ENCODE measurements at places on chromosomes 2 and 18. TPM values are rescaled to one million over a fixed set of nuclear protein-coding genes. Genes with fewer than 3 reads are reported as not detected.

UNC80 gene
- not detected for total RNA-seq

GPR17 gene
- not detected for total RNA-seq

FZD7 gene
- 0.10 TPM for total RNA-seq

- no peaks in the 10 kb centered on the region for H3K27me3 ChIP-seq
- DNase-seq, result no peak
- H3K36me3 ChIP-seq, result peaks cover 11% of the 10 kb centered on the region
- no peak overlapping the region for H3K27ac ChIP-seq
- H3K4me3 ChIP-seq, result no peak overlapping the region
These were observed 110.9 kb upstream of the SP3 start for GRCh38 chr2:174076040-174076439.

- no peaks in the 10 kb centered on the region for H3K27me3 ChIP-seq
- no peak for DNase-seq
- H3K27ac ChIP-seq, result no peak overlapping the region
- peaks cover 3% of the 10 kb centered on the region for H3K36me3 ChIP-seq
- peaks cover 2% of the 10 kb centered on the region for H3K4me1 ChIP-seq
These were observed 77.4 kb upstream of the ZCCHC2 start for GRCh38 chr18:62445386-62445917.

DNA sequence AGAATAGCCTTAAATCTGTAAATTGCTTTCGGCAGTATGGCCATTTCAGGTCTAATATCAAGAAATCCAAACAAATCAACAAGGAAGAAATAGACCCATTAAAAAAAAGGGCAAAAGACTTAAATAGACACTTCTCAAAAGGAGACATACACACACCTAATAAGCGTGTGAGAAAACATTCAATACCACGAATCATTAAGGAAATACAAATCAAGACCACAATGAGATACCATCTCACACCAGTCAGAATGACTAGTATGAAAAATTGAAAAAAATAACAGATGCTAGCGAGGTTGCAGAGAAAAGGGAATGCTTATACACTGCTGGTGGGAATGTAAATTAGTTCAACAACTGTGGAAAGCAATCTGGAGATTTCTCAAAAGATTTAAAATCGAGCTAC, 243.2 kb downstream of the DSEL start:
- H3K36me3 ChIP-seq, result no peaks in the 10 kb centered on the region
- peaks cover 15% of the 10 kb centered on the region for H3K27me3 ChIP-seq
- DNase-seq, result no peak
- no peak overlapping the region for H3K27ac ChIP-seq

DNA sequence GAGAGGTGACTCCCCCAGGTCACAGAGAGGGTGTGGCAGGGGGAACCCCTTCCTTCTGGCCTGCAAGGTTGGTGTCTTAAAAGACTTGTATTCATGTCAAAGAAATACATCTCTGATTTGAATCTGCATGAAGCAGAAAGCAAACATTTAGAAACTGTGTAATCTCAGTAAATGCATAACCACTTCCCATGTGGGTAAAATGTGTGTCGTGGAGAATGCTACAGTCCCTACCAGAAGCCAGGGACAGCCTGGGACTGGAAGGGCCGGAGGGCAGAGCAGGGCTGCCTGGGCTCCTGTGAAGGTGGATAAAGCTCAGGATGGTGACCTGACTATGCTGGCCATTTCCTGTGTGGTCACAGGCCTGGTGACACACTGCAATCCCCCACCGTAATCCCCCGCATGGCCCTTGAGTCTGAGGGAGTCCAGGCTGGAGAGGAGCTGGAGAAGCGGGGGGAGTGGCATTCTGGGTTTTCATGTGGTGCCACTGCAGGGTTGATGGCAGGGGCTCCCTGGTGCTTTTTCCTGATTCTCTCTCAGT, 102.2 kb downstream of the LRRC30 start:
- H3K27ac ChIP-seq, result no peak overlapping the region
- no peaks in the 10 kb centered on the region for H3K36me3 ChIP-seq
- DNase-seq, result no peak
- H3K4me1 ChIP-seq, result no peaks in the 10 kb centered on the region
- H3K27me3 ChIP-seq, result no peaks in the 10 kb centered on the region

DNA sequence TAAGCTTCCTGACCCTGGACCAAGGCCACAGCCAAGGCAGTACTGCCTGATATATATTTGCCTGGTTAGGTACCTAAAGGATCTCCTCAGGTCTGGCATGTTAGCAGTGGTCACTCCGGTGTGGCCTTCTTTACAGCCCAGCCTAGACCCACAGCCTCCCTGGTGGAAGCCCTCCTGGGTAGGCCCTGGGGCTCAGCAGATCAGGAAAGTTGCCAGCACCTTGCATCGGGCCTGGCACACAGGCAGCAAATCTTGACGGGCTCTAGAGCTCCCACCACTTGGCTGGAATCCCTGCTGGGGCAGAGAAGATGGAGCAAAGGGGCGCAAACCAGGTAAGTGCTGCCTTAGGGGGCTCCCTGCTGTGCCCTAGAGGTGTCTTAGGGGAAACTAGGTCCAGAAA, 40.9 kb upstream of the ATP6V1B1 start:
- H3K4me1 ChIP-seq, result peaks cover 5% of the 10 kb centered on the region
- no peak overlapping the region for H3K27ac ChIP-seq
- no peaks in the 10 kb centered on the region for H3K36me3 ChIP-seq
- H3K27me3 ChIP-seq, result peaks cover 96% of the 10 kb centered on the region

DNA sequence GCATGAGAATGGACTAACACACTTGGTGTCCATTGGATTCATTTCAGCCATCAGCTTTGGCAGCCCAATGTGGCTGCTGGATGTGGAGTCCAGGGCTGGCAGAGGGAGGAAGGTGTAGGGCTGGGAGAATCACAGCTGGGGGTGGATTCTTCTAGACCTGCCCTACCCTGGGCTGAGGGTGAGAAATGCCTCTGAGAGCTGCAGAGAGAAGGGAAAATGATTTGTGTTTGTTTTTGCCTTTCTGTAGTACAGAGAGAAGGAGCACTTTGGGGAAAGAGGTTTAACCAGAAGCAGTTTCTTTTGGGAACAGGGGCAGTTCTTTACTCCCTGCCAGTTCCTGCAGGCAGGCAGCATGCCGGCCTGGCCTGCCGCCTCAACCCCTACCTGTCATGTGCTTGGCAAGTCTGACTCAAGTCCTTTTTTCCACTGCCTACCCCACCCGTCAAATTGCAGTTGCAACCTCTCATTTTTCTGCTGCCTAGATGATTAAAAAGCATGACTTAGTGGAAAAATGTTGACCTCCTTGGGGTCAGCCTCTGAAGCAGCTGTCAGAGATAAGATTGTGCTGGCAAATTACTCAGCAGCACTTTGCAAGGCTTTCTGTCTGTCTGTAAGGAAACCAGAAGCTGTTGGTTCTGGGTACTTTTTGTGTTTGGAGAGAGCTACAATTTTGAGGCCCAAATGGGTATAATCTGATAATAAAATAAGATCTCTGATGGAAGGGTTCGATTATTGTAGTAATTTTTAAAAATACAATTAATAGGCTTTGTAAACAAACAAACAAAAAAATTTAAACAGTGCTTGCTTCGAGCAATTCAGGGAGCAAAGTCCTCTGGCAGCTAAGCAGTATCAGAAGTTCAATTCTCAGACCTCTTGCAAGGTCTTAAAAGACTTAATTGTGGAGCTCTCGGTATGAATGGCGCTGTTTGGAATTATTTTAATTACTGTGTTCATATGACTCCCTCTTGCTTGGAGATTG, 21.7 kb downstream of the LBH start:
- H3K27ac ChIP-seq, result peak overlapping the region; percentile 70
- peaks cover 77% of the 10 kb centered on the region for H3K36me3 ChIP-seq
- no peak overlapping the region for H3K4me3 ChIP-seq
- DNase-seq, result peak; percentile 41

DNA sequence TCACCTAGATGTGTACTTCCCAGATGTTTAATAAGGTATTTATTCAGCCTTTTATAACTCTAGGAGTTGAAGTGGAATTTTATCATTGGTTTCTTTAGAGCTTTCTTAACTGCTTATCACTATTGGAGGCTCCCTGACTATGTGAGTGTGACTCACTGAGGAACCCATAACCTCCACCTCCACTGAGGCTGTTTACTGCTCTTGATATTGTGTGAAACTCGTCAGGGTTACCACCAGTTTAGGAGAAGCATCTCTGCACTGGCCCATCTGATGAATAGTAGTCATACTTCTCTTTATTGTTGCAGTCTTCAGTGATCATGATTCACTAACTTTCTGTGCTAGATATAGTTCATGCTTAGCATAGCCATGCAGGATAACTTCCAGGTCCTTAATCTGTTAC, 79.6 kb upstream of the UBXN4 start:
- peaks cover 57% of the 10 kb centered on the region for H3K36me3 ChIP-seq
- no peaks in the 10 kb centered on the region for H3K27me3 ChIP-seq
- peaks cover 46% of the 10 kb centered on the region for H3K4me1 ChIP-seq

DNA sequence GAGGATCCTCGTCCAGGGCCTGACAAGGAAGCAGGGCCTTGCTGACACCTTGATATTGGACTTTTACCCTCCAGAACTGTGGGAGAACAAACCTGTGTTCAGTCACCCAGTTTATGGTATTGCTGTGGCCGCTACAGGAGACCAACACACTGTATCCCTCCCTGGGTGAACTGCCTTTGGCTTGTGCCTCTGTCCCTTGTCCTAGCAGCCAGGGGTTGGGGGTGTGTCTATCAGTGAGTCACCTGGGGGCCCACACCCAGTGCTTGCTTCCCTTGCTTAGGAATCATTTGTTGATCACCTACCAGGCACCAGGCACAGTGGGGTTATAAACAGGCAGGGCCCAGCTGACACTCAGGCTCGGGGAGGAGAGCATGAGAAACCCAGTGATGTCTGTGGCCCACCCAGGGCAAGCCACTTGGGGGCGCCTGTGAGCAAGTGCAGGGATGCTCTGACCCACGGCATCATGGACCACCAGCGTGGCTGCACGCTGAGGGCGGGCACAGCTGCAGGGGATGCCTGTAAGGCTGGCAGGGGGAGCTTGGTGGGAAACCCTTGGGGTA, 17.1 kb downstream of the TMEM185B start:
- peak; percentile 37 for DNase-seq
- H3K36me3 ChIP-seq, result peaks cover 9% of the 10 kb centered on the region

GRCh38 chr2:220410296-220410695, 782.9 kb downstream of the SLC4A3 start:
- no peaks in the 10 kb centered on the region for H3K4me1 ChIP-seq
- H3K27ac ChIP-seq, result no peak overlapping the region
- no peaks in the 10 kb centered on the region for H3K36me3 ChIP-seq
- no peak for DNase-seq
- H3K4me3 ChIP-seq, result no peak overlapping the region

DNA sequence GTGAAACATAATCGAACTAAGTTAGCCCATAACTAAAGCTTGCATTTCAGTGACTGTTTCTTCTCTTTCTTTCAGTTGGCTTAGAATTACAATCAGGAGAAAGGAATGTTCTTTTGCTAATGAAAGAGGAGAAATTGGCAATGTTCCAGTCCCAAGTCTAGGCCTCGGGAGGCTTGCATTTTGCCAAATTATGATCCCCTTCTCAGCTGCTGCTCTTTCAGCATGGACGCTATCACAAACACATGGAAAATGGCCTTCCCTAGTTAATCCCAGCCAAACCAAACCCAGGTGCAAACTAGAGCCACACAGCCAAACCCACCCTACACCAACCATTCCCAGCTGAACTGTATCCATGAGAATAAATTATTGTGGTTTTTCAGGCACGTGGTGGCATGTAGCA, 605.2 kb upstream of the LRRTM4 start:
- H3K4me1 ChIP-seq, result no peaks in the 10 kb centered on the region
- H3K27me3 ChIP-seq, result no peaks in the 10 kb centered on the region
- no peak overlapping the region for H3K27ac ChIP-seq
- DNase-seq, result no peak
- no peaks in the 10 kb centered on the region for H3K36me3 ChIP-seq

DNA sequence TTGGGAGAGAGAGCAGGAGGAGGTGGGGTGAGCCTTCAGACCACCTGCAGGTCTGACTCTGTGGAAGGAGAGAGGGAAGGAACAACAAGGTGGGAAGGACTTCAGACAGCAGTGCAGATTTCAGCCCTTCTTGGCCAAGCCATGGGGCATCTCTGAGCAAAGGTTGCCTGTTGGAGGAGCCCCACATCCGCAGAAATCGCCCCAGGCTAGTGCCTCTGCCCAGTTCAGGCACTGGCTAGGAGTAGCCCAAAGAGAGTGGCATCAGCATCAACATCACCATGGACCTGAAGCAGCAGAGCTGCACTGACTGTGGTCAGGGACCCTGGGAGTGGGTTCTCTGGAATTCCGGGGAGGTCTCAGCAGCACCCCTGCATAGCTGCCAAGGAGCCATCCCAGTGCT, 10.2 kb downstream of the GPR55 start:
- peaks cover 10% of the 10 kb centered on the region for H3K27me3 ChIP-seq
- no peak overlapping the region for H3K4me3 ChIP-seq
- no peak overlapping the region for H3K27ac ChIP-seq
- peaks cover 3% of the 10 kb centered on the region for H3K36me3 ChIP-seq
- no peak for DNase-seq
- H3K4me1 ChIP-seq, result peaks cover 16% of the 10 kb centered on the region

DNA sequence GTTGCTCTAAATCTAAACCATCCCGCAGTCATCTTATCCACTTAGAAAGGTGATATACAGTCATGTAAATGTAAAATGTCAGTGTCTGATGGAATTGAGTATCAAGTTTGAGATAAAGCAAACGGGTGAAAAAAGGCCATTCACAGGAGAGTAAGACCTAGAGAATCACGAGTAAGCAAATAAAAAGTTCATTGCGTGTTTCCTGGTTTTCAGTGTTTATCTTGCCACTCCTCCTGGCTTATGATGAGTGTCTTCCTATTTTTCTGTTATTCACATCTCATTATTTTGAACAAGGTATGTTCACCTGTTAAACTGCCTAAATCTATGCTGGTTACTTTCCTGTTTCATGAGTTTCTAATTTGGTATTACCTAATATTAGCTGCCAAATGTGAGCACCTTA, 68.8 kb downstream of the ITGA4 start:
- no peak overlapping the region for H3K27ac ChIP-seq
- peaks cover 66% of the 10 kb centered on the region for H3K36me3 ChIP-seq
- no peaks in the 10 kb centered on the region for H3K27me3 ChIP-seq
- no peak overlapping the region for H3K4me3 ChIP-seq
- peaks cover 2% of the 10 kb centered on the region for H3K4me1 ChIP-seq

- peaks cover 7% of the 10 kb centered on the region for H3K4me1 ChIP-seq
- peak overlapping the region; percentile 77 for H3K27ac ChIP-seq
- H3K27me3 ChIP-seq, result peaks cover 3% of the 10 kb centered on the region
- peak overlapping the region; percentile 9 for H3K4me3 ChIP-seq
- DNase-seq, result no peak
These were observed 42.2 kb downstream of the KLHL14 start for GRCh38 chr18:32730620-32731091.

DNA sequence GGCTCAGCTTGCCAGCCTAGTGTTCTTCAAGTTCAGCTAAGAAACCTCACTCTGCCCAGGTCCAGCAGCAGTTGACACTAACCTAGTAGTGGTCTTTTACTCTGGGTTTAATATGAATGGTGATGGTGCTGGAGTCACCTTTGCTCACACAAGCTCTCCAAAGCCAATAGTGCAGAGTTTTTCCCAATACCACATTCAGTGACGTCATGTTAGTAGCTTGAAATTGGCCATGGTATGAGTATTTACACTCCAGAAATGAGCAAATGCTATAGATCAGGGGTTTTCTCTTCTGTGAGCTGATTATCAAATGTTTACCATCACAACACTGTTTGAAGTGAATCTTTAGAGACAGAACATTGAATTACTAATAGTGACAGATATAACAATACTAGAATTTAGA, 209.1 kb downstream of the KCNH7 start:
- no peaks in the 10 kb centered on the region for H3K4me1 ChIP-seq
- DNase-seq, result no peak
- H3K27me3 ChIP-seq, result no peaks in the 10 kb centered on the region
- no peak overlapping the region for H3K27ac ChIP-seq
- no peak overlapping the region for H3K4me3 ChIP-seq

- no peaks in the 10 kb centered on the region for H3K4me1 ChIP-seq
- H3K36me3 ChIP-seq, result no peaks in the 10 kb centered on the region
- no peak for DNase-seq
- H3K27me3 ChIP-seq, result peaks cover 21% of the 10 kb centered on the region
- no peak overlapping the region for H3K27ac ChIP-seq
These were observed 91.5 kb downstream of the TEX51 start for GRCh38 chr2:126990200-126990599.

Measured in activated CD4-positive, alpha-beta T cell treated with anti-CD3 and anti-CD28 coated beads, Interleukin-2, amount 10 ng/mL, durations not matched to agents 7 days and 5 days (primary cell).